Hippocampal formation (tissue), 2 donors: ENCODE measurements at places on chromosomes 11 and 22.

DNA sequence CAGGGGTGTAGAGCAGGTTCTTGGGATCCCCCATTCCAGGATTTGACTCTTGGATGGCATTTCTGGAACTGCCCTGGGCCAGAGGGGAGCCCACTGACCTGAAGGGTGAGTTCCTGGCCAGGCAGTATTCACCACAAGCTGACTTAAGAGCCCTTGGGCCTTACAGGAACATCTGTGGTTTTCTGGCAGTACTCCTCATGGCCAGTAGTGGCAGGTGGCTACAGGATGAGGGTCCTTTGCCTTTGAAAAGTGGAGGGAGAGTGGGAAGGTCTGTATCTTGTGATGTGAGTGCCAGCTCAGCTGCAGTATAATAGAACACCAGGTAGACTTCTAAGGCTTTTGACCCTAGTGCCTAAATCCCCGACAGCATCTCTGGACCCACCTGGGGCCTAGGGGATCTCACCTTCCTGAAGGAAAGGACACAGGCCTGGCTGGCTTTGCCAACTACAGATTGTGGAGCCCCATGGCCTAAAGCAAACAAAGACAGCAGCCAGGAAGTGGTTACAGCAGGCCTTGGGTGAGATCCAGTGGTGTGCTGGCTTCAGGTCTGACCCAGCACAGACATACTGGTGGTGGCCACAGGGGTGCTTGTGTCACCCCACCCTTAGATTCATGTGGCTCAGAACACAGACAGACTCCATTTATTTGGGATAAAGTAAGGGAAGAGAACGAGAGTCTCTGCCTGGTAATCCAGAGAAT, 9.0 kb downstream of the OR51S1 start:
- no peak for DNase-seq

DNA sequence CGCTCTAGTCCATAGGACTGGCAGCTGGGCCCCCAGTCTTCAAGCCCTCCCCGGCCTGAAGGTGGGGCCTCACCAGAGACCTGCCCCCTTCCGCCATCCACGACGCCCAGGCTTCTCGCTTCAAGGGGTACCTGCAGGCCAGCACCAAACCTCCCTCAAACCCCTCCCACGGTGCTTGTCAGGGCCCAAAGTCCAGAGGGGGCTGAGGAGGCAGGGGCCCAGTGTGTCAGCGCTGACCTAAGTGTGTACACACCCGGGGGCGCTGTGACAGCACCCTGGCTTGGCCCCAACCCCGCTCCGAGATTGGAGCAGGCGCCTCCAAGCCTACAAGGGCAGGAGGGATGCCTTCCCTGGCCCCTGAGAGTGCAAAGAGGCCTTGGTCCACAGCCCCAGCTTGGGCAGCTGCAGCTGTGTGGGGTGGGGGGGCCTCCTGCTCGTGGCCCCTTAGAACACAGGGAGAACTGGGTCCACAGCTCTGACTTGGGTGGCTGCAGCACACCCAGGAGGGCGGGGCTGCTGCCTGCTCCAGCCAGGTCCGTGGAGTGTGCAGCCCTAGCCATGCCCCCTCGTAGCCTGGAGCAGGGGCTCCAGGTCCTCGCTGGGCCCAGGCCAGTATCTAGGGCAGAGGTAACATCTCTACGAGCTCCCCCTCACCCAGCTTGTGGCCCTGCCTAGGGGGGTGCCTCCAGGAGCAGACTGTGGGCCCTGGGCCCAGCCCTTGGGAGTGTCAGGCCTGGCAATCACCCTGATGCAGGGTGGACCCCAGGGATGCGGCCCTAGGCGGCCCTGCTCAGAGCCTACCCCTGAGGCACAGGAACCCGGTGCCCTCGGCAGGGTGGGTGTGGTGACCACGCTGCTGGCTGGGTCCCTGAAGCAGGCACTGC, 4.9 kb downstream of the SBF2 start:
- no peak for DNase-seq

DNA sequence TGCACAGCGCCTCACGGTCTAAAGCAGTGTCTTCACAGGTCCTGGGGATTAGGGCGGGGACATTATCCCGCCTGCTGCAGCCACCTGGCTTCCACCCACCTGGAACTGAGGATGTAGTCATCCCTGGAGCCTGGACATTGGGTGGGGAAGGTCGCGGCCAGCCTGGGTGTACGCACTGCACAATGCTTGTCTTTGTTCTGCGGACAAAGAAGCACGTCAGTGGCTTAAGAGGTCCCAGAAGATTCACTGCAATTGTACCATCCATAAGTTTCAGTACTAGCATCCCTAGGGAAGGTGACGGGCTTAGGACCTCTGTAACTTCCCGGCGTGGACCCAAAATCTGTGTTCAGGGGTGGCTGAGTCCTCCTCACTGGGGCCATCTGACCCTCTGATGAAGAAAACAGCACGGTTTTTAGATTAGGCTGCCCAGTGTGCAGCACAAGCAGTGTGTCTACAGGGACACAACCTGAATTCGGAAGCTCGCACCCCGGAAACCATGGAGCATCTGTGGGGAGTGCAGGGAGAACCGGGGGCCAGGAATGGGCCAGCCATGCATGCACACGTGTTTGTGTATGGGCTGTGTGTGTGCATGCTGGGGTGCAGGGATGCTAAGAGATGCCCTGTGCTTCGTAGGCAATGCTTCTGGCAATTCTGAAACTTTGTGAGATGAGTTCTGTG, 342.6 kb upstream of the B3GAT1 start:
- DNase-seq: no peak

- no peak for DNase-seq
Observed at GRCh38 chr22:28344918-28345703, 334.5 kb downstream of the TTC28 start.

GRCh38 chr22:19120829-19121630, 1.2 kb downstream of the DGCR2 start:
- no peak for DNase-seq

DNA sequence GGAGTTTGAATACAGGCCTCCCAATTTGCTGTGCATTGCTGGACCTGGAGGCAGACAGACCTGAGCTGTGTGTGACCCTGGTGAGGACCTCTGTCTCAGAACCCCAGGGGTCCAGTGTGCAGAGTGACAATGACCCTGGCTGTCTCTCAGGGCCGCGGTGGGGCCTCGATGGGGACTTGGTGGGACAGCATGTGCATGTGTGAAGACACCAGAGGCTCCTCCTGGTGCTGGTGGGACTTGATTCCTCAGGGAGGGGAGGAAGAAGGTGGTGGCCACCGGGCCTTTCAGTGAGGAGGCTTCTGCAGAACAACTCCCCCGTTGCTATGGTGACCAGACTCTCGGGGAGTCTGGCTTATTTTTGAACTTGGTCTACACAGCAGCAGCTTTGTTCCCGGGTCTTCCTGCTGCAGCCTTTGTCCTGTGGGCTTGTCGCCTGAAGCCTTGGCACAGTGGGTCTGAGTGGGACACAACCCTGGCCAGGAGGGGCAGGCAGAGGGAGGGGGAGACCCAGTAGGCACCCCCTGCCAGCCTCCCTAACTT, 35.3 kb downstream of the MCM5 start:
- no peak for DNase-seq

DNA sequence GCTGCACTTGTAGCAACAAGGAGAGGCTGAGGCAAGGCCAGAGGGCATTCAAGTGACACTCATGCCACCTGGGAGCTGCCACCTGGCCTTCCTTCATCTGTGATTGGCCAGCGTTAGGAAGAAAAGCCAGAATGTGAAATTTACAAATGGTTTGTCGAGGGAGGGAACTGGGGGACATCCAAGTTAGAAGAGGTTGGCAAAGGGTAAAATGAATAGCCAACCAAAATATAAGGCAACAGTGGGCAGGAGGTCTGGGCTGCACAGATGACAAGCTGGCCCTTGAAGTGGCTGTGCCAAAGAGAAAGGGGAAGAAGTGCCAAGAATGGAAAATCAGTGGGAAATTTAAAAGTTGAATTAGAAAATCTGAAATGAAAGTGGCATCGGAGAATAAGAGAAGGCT, 221.4 kb downstream of the C11orf91 start:
- no peak for DNase-seq

GRCh38 chr11:111452146-111452545, 60.0 kb downstream of the BTG4 start:
- DNase-seq: no peak

DNA sequence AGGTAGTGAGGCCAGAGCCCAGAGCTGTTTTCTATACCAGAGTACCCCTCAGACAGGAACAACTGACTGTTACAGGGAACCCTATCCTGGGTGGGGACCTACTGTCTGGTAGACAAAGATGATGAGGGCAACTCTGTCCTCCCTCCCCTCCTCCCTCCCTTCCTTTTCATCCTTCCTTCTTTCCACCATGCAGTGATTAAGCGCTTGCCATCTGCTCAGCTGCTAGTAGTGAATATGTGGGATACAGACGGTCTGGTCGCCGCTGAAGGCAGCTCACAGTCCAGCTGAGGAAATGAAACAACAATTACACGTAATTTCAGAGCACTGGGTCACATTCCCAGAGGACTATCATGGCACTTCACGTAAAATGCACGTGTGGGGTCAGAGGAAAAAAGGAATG, 597.1 kb downstream of the BUD13 start:
- no peak for DNase-seq

GRCh38 chr11:104876861-104877431, 21.3 kb downstream of the CASP12 start:
- DNase-seq: no peak

GRCh38 chr11:134476435-134477021, 64.5 kb upstream of the B3GAT1 start:
- no peak for DNase-seq

GRCh38 chr11:65432686-65433582, 10.3 kb downstream of the NEAT1 start:
- peak; percentile 19 for DNase-seq

DNA sequence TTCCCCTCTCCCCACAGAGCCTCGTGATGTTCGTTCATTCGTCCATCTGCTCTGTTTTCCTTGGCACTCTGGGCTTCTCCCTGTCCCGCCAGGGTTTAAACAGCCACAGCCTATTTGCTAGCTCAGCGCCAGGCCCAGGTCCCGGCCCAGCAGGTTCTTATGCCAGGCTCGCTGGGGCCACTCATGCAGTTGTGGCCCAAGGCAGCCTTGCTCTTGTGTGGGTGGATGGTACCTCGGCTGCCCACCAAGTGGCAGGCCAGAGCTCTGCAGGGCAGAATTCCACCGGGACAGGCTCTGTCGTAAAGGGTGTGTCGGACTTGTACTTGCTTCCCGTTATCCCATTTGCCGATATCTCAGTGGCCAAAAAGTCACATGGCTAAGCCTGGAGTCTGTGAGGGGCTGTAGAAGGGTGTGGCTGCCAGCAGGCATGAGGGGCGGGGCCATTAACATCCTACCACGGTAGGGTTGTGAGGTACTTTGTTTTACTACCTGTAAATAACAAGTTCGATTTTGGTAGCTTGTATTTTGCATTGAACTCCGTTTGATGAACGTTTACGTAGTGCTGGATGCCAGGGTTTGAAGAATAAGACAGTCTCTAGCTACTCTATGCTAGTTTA, 7.9 kb downstream of the FAM118A start:
- DNase-seq: no peak

DNA sequence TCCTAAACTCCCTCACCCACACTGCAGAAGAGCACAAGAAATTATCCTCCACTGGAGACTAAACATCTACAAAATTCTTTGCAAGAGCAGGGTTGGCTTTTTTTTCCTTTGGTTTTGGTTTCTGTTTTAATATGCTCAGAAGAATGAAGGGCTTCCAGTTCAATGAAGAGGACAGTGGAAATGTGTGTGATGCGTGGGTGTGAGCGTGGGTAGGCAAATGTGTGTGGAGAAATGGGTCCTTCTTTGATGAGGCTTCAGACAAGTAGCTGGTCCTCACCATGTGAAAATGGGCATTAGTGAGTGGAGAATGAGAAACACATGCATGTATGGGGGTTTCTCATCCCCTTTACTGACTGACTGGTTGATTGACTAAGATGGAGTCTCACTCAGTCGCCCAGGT, 263.3 kb upstream of the SYN3 start:
- DNase-seq: no peak
